ENCODE measurements at places on chromosomes 12 and 14. TPM values are rescaled to one million over a fixed set of nuclear protein-coding genes. Genes with fewer than 3 reads are reported as not detected.
A peak's percentile ranks its signal among the peaks of the same experiment; 100 is the strongest.

The HOXC6 gene
- not detected for total RNA-seq

The GALNT6 gene
- 12.8 TPM for total RNA-seq

- peak; percentile 88 for DNase-seq
Observed at GRCh38 chr12:68119724-68120211, 39.8 kb downstream of the IFNG start.

DNA sequence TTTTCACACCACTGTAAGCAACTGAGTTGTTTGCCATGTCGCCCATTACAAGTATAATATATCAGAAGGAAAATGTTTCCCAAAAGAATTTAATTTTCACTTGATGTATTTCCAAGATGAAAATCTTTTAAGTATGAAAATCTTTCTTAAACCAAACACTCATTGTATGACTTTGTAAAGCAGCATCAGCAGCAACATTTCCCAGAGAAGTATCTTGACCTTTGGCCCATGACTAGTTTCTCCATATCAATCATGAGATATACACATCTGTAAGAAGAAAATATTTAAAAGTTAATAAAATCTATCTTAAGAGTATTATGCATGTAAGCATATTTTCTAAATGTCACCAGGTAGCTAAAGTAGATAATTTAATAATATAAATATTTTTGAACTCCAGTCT lies 52.8 kb downstream of the ATP2B1 start:
- no peak for DNase-seq

- no peak for DNase-seq
Observed at GRCh38 chr12:54716261-54716660, 68.1 kb upstream of the DCD start.

The ACOT4 gene
- 1.3 TPM for total RNA-seq

DNA sequence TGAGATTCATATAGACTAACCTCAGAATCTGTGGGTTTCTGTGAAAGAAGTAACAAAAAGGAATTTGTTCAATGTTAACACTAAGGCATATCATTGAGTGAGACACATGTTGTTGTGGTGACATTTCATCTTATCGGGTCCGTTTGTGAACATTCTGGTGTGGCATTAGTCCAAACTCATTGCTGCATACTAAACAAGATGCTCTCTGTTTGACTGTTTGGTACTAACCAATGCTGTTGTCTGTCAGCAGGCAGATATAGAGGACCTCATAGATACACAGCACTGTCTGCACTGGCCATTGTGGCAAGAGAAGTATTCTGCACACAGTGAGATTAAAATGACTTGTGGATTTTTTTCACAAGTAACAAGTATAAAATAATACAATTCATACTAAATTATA lies 41.2 kb downstream of the SLC25A21 start:
- DNase-seq = no peak
